Vagina (tissue), 2 donors: ENCODE measurements at places on chromosomes 13 and 19.

- H3K4me1 ChIP-seq: peaks cover 37% of the 10 kb centered on the region
- no peak for DNase-seq
- peak overlapping the region; percentile 52 for H3K27ac ChIP-seq
- H3K36me3 ChIP-seq: no peaks in the 10 kb centered on the region
- H3K27me3 ChIP-seq: no peaks in the 10 kb centered on the region
These were observed 274.3 kb downstream of the DCLK1 start for GRCh38 chr13:35856721-35857364.

DNA sequence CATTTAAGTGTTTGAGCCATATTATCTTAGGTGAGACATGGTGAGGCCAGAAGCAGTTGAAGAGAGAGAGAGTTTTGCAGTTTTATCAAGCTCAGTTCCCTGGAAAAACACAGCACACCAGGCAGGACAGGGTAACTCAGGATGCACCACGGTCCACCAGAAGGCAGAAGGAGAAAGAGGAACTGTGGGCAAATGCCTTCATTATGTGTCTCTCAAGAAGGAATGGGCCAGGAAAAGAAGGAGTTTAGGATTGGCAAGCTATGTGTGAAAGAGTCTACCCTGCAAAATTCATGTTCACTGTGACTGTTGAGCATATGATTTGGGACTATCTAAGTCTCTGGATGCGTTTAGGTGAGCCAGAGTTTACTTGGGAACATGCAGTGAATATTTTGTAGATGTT is 934.5 kb upstream of the MIR17HG start:
- DNase-seq: no peak
- H3K4me1 ChIP-seq: no peaks in the 10 kb centered on the region
- no peak overlapping the region for H3K4me3 ChIP-seq
- no peak overlapping the region for H3K27ac ChIP-seq
- no peaks in the 10 kb centered on the region for H3K27me3 ChIP-seq

DNA sequence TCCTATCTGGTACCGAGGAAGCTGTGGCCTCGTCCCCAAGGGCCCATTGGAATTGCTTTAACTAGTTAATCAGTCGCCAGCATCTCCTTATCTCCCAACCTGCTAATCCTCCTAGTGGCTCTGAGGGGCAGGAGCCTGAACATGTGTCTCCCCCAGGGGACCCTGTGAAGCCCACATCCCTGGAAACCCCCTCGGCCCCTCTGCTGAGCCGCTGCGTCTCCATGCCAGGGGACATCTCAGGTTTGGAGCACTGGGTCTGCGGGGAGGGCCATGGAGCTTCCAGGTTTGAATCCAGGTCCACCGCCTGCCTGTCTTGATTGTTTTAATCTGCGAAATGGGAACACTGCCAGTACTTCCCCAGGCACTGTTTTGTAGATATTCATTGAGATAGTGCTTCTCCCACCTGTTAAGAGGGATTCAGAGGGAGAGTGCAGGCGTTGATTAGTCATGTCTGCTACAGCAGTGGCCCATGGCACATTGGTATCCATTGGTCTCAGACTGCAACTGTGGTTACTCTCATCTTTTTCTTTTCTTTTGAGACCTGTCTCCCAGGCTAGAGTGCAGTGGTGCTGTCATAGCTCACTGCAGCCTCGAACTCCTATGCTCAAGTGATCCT is 6.4 kb downstream of the PNPLA6 start:
- no peak overlapping the region for H3K4me3 ChIP-seq
- H3K4me1 ChIP-seq: no peaks in the 10 kb centered on the region
- no peaks in the 10 kb centered on the region for H3K27me3 ChIP-seq
- no peak for DNase-seq

DNA sequence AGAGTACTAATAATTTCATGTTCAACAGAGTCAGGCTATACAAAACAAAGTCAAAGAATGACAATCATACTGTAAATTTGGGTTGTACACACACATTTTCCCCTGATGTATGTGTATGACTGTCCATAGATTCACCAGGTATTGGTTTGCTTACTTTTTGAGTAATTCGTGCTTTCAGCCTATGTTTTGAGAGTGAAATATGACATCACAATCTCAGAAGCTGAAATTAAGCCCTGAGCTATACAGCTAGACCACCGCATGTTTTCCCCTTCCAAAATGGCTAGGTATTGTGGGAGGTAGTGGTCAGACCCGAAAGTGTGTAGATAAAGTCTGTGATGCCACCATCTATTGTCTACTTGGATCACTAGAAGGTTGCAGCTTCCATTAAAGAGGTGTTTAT is 102.8 kb downstream of the KATNAL1 start:
- H3K36me3 ChIP-seq: no peaks in the 10 kb centered on the region
- DNase-seq: no peak
- no peak overlapping the region for H3K27ac ChIP-seq
- H3K4me1 ChIP-seq: no peaks in the 10 kb centered on the region
- H3K4me3 ChIP-seq: no peak overlapping the region
- H3K27me3 ChIP-seq: no peaks in the 10 kb centered on the region
